Suprapubic skin (tissue), 4 donors: ENCODE measurements at places on chromosomes 3 and 15.

- H3K4me3 ChIP-seq = no peak overlapping the region
- no peak for DNase-seq
- H3K36me3 ChIP-seq = peaks cover 37% of the 10 kb centered on the region
- no peaks in the 10 kb centered on the region for H3K27me3 ChIP-seq
- no peaks in the 10 kb centered on the region for H3K4me1 ChIP-seq
Observed at GRCh38 chr3:105662306-105662705, 206.5 kb downstream of the CBLB start.

- no peaks in the 10 kb centered on the region for H3K27me3 ChIP-seq
- H3K36me3 ChIP-seq = no peaks in the 10 kb centered on the region
- no peak overlapping the region for H3K4me3 ChIP-seq
Observed at GRCh38 chr15:70362886-70363285, 265.2 kb upstream of the TLE3 start.

- no peak overlapping the region for H3K27ac ChIP-seq
- H3K4me1 ChIP-seq = peaks cover 19% of the 10 kb centered on the region
- H3K4me3 ChIP-seq = no peak overlapping the region
- no peak for DNase-seq
Observed at GRCh38 chr3:151300539-151300938, 16.1 kb downstream of the GPR87 start.

- H3K4me1 ChIP-seq = no peaks in the 10 kb centered on the region
- H3K36me3 ChIP-seq = no peaks in the 10 kb centered on the region
- DNase-seq = no peak
- no peak overlapping the region for H3K4me3 ChIP-seq
- no peak overlapping the region for H3K27ac ChIP-seq
- no peaks in the 10 kb centered on the region for H3K27me3 ChIP-seq
Observed at GRCh38 chr3:155412904-155413303, 119.4 kb upstream of the STRIT1 start.

- no peaks in the 10 kb centered on the region for H3K27me3 ChIP-seq
- H3K36me3 ChIP-seq = no peaks in the 10 kb centered on the region
- no peak overlapping the region for H3K4me3 ChIP-seq
Observed at GRCh38 chr3:50486219-50486888, 17.1 kb downstream of the CACNA2D2 start.

DNA sequence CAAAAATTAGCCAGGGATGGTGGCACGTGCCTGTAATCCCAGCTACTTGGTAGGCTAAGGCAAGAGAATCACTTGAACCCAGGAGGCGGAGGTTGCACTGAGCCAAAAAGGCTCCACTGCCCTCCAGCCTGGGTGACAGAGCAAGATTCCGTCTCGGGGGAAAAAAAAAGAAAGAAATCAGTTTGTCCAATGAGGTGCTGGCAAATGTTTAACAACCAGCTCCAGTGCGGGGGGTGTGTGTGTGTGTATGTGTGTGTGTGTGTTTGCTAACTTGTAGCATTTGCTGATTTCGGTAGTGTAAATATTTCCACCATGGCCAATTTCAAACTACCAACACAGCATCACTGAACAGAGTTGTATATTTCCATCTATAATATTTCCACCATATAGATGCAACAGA lies 23.8 kb upstream of the IDH2 start:
- H3K27me3 ChIP-seq = no peaks in the 10 kb centered on the region
- H3K36me3 ChIP-seq = no peaks in the 10 kb centered on the region
- DNase-seq = no peak
- no peak overlapping the region for H3K27ac ChIP-seq
- H3K4me3 ChIP-seq = no peak overlapping the region

DNA sequence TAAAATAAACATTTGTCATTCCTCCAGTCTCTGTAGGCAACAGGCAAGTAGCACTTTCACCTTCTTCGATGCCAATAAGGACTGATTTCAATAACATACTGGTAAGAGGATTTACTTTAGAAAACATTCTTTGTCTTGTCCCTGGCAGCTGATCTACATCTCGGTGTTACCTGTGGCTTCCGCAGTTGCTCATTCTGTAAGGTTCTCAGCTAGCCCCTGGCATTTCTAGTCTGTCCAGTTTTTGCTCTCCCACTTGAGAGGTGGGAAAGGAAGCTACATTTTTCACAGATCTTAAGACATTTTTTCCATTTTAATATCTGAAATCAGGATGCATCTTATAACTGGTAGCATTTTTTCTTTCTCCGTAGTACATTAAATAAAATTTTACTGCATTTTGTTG lies 19.7 kb upstream of the MAP6D1 start:
- H3K4me1 ChIP-seq = peaks cover 11% of the 10 kb centered on the region
- H3K27ac ChIP-seq = no peak overlapping the region
- H3K36me3 ChIP-seq = peaks cover 71% of the 10 kb centered on the region
- DNase-seq = no peak
- no peaks in the 10 kb centered on the region for H3K27me3 ChIP-seq
- no peak overlapping the region for H3K4me3 ChIP-seq

DNA sequence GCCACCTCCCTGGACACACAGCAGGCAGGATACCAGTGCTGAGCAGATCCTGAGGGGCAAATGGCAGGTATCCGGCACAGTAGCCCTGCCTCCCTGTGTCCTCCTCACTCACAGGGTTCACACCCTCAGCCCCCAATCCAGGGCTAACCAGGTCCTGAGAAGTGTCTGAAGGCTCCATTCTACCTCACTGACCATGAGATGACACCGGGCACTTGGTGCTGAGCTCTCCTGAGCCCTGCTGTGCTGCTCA lies 115.4 kb upstream of the ATP2B2 start:
- peaks cover 32% of the 10 kb centered on the region for H3K27me3 ChIP-seq
- H3K4me3 ChIP-seq = no peak overlapping the region
- H3K4me1 ChIP-seq = no peaks in the 10 kb centered on the region
- H3K36me3 ChIP-seq = no peaks in the 10 kb centered on the region
- H3K27ac ChIP-seq = no peak overlapping the region

GRCh38 chr3:90015688-90016356 lies 908.4 kb downstream of the EPHA3 start:
- no peak for DNase-seq
- no peaks in the 10 kb centered on the region for H3K36me3 ChIP-seq
- H3K4me3 ChIP-seq = no peak overlapping the region
- no peak overlapping the region for H3K27ac ChIP-seq

DNA sequence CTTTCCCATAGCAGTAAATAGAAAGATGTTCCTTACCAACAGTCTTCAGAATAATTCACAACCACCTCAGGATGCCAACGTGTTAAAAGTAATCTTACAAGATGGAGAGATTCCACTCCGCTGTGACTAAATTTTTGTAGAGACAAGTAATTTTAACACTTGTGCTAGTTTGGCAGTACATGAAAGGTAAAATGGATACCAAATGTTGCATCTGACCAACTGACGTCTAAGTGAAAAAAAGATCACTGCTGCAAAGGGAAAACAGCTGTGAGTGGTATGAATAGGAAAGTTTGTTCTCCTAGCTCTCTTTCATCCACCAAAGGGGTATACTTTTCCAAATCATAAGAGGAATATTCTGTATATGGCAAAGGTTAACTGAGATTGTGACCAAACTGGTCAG lies 2.6 kb downstream of the SPG21 start:
- peaks cover 43% of the 10 kb centered on the region for H3K4me1 ChIP-seq
- no peak overlapping the region for H3K4me3 ChIP-seq
- H3K36me3 ChIP-seq = peaks cover 8% of the 10 kb centered on the region
- H3K27me3 ChIP-seq = no peaks in the 10 kb centered on the region
- no peak for DNase-seq

- no peak for DNase-seq
- H3K36me3 ChIP-seq = no peaks in the 10 kb centered on the region
- H3K4me1 ChIP-seq = peaks cover 51% of the 10 kb centered on the region
- H3K4me3 ChIP-seq = no peak overlapping the region
- H3K27ac ChIP-seq = no peak overlapping the region
- no peaks in the 10 kb centered on the region for H3K27me3 ChIP-seq
Observed at GRCh38 chr3:16370872-16371740, 106.1 kb downstream of the OXNAD1 start.

GRCh38 chr15:45635191-45635638 lies 386 bp downstream of the SQOR start:
- peaks cover 56% of the 10 kb centered on the region for H3K4me1 ChIP-seq
- peak; percentile 89 for DNase-seq

DNA sequence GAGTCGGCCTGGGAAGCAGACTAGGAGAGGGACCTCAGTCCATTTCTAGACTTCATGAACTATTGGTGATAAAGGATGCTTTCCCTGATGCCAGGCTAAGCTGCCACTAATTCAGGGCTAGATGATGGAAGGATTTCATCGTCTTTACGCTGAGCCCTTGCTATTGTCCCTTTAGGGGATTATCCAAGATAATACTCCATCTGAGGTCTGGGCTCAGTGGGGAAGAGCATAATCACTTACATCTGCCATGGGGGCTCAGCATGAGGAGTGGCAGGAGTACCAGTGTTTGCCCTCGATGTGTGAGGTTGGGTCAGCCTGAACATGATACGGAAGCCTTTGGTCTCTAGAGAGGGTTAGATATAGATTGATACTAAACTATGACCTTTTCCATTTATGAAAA lies 47.3 kb downstream of the PTPRG start:
- no peak overlapping the region for H3K27ac ChIP-seq
- no peak for DNase-seq
- H3K36me3 ChIP-seq = no peaks in the 10 kb centered on the region
- H3K4me3 ChIP-seq = no peak overlapping the region

- H3K27me3 ChIP-seq = no peaks in the 10 kb centered on the region
- H3K36me3 ChIP-seq = no peaks in the 10 kb centered on the region
Observed at GRCh38 chr3:175617247-175617646, 758.1 kb downstream of the NAALADL2 start.

DNA sequence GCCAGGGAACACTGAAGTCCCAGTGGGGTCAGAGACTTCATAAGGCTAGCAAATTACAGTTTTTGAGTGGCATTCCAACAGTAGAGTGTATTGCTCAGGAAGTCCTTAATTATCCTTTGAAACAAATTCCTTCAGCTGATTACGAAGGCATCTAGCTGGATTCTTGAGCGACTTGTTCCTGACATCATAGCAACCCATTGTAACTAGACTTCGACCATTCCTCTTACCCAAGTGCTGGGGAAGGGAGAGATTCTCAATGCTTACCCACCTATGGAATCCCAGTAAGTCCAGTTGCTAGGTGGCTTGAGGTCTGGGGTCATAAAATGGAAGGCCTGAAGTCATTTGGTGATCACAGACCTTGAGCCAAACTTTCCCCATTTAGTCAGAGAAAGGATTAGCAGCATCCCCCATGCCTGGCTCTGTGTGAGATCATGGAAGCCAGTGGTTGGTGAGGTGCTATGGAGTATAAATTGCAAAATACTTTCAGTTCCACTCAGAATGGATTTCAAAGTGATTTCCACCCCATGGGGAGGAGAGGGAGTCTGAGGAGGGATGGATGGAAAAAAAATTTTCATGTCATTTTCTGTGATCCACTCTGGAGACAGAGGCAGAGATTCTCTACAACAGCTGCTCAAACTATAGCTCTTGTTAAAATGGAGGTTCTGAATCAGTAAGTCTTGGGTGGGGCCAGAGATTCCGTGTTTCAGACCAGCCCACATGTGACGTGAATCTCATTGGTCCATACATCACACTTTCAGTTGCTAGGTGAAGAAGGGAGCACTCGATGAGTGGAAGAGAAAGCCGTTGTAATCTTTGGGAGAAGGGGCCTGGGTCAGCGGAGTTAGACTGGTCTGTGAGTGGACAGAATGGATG lies 45.7 kb downstream of the CD86 start:
- H3K27ac ChIP-seq = no peak overlapping the region
- H3K27me3 ChIP-seq = no peaks in the 10 kb centered on the region
- DNase-seq = no peak
- H3K4me3 ChIP-seq = no peak overlapping the region

GRCh38 chr3:3281024-3281423 lies 101.5 kb upstream of the CRBN start:
- no peak overlapping the region for H3K27ac ChIP-seq
- DNase-seq = no peak
- H3K4me3 ChIP-seq = no peak overlapping the region
- H3K27me3 ChIP-seq = no peaks in the 10 kb centered on the region

GRCh38 chr3:196995646-196996355 lies 27.2 kb upstream of the PIGZ start:
- no peak overlapping the region for H3K4me3 ChIP-seq
- DNase-seq = peak; percentile 47
- H3K36me3 ChIP-seq = no peaks in the 10 kb centered on the region
- no peaks in the 10 kb centered on the region for H3K27me3 ChIP-seq

GRCh38 chr3:14857506-14857905 lies 38.7 kb downstream of the FGD5 start:
- H3K27ac ChIP-seq = no peak overlapping the region
- peaks cover 13% of the 10 kb centered on the region for H3K4me1 ChIP-seq
- no peaks in the 10 kb centered on the region for H3K36me3 ChIP-seq
- H3K4me3 ChIP-seq = no peak overlapping the region
- no peaks in the 10 kb centered on the region for H3K27me3 ChIP-seq

GRCh38 chr3:40588406-40588805 lies 63.6 kb downstream of the ZNF621 start:
- H3K36me3 ChIP-seq = no peaks in the 10 kb centered on the region
- no peaks in the 10 kb centered on the region for H3K27me3 ChIP-seq
- H3K4me3 ChIP-seq = no peak overlapping the region
- peaks cover 17% of the 10 kb centered on the region for H3K4me1 ChIP-seq

GRCh38 chr3:50204804-50205412 lies at the start of gene SLC38A3:
Gene SLC38A3, plus strand, starts transcription at chr3:50205271. Its CDS starts 8,929 bp downstream, at chr3:50214200.
- DNase-seq = no peak
- H3K36me3 ChIP-seq = no peaks in the 10 kb centered on the region
- peaks cover 14% of the 10 kb centered on the region for H3K4me1 ChIP-seq
- H3K4me3 ChIP-seq = peak within 1 kb of the TSS; percentile 50
- H3K27ac ChIP-seq = no peak within 1 kb of the TSS

DNA sequence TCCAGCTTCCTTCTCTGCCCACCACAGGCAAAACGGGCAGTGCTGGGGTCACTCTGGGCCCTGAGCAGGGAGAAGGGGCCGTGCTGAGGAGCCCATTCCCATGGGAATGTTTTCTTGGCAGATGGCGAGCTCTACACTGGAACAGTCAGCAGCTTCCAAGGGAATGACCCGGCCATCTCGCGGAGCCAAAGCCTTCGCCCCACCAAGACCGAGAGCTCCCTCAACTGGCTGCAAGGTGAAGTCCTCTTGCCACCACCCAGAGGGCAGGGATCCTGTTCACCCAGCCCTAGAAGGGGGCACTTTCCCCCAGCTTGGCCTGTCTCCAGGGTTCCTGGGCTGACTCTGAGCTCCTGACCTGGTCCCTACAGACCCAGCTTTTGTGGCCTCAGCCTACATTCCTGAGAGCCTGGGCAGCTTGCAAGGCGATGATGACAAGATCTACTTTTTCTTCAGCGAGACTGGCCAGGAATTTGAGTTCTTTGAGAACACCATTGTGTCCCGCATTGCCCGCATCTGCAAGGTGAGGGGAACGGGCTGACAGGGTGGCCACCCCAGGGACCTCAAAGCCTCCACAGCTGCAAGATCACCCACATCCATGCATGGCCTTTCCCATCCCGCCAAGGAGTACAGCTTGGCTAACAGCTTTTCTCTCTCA lies 12.4 kb downstream of the CIB1 start:
- no peak overlapping the region for H3K4me3 ChIP-seq
- peaks cover 19% of the 10 kb centered on the region for H3K4me1 ChIP-seq
- no peak overlapping the region for H3K27ac ChIP-seq
- no peaks in the 10 kb centered on the region for H3K27me3 ChIP-seq

DNA sequence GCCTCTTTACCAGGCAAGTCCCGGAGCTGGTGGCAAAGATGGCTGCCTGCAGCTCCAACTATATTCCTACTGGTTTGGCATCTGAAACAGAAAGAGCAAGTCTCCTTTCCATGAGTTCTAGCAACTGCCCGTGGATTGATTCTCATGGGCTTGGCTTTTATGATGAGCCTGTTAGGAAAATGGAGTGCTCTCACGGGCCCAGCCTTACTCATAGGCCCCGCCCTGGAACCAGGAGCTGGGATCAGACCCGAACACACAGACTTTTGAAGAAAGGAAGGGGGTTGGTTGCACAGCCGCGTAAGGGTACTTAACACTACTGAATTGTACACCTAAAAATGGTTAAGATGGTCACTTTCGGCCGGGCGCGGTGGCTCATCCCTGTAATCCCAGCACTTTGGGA lies 2.9 kb downstream of the NRROS start:
- peak overlapping the region; percentile 43 for H3K27ac ChIP-seq
- H3K4me1 ChIP-seq = peaks cover 20% of the 10 kb centered on the region
- H3K27me3 ChIP-seq = peaks cover 3% of the 10 kb centered on the region
- H3K36me3 ChIP-seq = no peaks in the 10 kb centered on the region
- peak overlapping the region; percentile 62 for H3K4me3 ChIP-seq
